ENCODE measurements at places on chromosomes 12 and 14.

DNA sequence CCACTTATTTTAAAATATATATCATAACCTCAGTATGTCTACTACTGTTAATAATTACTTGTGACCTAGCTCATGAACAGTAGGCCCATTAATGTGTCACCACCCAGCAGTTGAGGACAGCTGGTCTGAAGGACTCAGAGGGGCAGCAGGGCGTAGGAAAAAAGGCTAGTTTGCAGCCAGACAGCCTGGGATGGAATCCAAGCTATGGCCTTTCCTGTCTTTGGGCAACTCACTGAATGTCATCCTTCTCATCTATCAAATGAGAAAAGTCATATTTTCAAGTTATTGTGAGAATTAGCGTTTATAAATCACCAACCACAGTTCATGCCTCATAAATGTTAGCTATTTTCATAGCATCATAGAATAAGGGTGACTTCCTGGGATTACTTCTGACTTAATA, 12.3 kb downstream of the DENND5B start:
- DNase-seq = no peak

DNA sequence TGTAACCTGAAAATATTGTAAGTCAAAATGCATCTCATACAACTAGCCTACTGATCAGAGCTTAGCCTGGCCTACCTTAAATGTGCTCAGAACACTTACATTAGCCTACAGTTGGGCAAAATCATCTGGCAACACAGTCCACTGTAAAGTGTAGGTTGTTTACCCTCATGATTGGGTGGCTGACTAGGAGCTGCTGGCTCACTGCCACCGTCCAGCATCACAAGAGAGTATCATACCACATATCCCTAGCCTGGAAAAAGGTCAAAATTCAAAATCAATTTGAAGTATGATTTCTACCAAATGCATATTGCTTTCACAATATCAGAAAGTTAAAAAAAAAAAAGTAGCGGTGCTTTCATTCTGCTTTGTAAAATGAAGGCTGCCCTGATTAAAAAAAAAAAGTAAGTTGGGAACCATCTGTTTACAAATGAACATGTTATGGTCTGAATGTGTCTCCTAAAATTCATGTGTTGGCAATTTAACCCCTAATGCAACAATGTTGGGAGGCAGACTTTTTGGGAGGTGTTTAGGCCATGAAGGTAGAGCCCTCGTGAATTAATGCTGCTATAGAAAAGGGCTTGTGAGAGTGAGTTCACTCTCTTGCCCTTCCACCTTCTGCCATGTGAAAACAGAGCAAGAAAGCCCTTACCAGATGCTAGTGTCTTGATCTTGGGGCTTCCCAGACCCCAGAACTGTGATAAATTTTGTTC, 211.8 kb downstream of the PPM1H start:
- DNase-seq = no peak

- DNase-seq = no peak
Measured at GRCh38 chr12:110600254-110600653, 13.7 kb upstream of the TCTN1 start.

GRCh38 chr14:54219261-54220070, 177.3 kb upstream of the CDKN3 start:
- no peak for DNase-seq

DNA sequence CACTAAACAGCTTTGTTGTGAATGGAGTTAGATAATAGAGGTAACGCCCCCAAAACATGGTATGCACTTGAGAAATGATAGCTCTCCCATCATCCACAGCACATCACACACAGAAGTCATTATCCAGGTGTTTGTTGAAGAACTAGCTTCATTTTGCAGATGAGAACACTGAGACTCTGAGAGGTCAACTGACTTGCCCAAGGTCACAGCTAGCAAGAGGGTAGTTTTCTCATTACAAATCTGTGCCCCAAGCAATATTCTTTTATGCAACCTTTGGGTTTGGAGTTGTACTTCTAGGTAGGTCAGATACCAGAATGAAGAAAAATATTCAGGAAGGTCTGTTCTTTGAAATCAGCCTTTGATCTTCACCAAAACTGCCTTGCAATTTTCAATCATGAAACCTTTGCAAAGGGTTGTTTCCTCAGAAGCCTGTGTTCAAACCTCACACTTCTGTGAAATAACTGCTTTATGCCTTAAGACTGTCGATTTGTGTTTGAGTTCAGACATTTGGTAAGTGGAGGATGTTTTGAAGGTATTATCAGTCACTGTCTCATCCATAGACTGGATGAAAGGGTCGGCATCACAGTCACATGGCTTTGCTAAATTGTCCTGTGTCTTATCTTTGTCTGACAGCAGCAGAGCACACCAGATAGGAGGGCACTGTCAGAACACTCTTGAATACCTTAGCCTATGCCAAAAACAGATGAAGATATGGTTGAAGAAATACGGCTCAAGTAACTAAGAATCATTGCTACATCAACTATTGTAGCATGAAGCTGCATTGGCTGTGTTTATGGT, 233.2 kb upstream of the BTG1 start:
- DNase-seq = no peak

DNA sequence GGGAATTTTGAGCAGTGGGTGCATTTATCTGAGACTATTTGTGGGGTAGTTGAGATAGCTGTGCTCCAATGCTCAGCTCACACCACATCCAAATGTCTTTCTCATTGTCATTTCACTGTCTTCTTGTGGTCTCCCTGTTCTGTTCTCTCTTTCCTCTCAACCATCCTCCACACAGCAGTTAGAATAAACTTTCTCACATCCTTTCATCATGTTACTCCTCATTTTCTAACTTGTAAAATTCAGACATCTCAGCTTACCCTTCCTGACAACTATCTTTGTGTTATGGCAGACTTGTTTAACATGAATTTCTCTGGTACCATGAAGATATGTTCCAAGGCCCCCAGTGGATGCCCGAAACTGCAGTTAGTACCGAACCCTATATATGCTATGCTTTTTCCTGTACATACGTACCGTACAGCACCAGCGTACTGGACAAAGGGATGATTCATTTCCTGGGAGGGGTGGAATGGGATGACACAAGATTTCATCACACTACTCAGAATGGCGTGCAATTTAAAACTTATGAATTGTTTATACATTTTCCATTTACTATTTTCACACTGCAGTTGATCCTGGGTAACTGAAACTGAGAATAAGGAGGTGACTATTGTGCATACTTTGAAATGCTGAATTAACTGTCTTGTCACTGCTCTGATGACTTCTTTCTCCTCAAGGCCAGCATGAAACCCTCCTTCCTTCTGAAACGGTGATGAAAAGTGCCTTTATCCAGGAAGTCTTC, 177.1 kb upstream of the SLC38A2 start:
- DNase-seq = peak; percentile 40

- DNase-seq = no peak
Measured at GRCh38 chr12:83168751-83169150, 482.0 kb downstream of the TMTC2 start.

- no peak for DNase-seq
Measured at GRCh38 chr14:84162633-84163032, 1367.3 kb upstream of the FLRT2 start.

- DNase-seq = no peak
Measured at GRCh38 chr14:68408680-68409079, 384.2 kb downstream of the ZFP36L1 start.

- DNase-seq = no peak
Measured at GRCh38 chr14:64005822-64006221, 153.0 kb downstream of the SYNE2 start.

DNA sequence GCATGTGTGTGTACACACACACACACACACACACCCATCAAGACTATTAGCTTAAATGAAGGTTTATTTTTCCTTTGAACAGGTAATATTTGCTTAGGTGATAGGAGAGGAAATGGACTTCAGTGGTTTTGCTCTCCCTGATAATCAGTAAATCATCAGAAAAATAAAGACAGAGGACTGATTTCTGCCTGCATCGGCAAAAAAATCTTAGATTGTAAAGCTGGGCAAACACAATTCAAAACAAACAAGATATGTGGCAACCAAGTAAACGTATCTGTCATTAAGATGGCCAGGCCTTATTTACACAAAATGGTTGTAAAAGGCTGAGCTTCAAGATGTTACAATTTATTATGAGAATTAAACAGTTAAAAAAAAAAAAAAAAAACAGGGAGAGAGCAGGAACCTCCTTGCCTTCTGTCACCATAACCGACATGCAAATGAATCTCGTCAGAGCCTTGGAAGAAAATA, 31.3 kb downstream of the PRKD1 start:
- DNase-seq = no peak

DNA sequence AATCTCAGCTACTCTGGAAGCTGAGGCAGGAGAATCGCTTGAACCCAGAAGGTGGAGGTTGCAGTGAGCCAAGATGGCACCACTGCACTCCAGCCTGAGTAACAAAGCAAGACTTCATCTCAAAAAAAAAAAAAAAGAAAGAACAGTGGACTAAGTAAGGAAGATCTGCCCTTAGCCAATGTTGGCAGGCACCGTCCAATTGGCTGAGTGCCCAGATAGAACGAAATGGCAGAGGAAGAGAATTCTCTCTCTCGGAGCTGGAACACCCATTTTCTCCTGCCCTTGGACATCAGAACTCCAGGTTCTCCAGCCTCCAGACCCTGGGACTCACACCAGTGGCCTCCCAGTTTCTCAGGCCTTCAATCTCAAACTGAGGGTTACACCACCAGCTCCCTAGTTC, 49.9 kb downstream of the ESR2 start:
- no peak for DNase-seq
